GM19239 (cell line): ENCODE measurements at places on chromosomes 5 and 9.

- no peak for DNase-seq
Observed at GRCh38 chr5:88281322-88281721, 12.7 kb upstream of the TMEM161B start.

GRCh38 chr9:7676609-7677156, 122.9 kb downstream of the DMAC1 start:
- DNase-seq, result no peak

DNA sequence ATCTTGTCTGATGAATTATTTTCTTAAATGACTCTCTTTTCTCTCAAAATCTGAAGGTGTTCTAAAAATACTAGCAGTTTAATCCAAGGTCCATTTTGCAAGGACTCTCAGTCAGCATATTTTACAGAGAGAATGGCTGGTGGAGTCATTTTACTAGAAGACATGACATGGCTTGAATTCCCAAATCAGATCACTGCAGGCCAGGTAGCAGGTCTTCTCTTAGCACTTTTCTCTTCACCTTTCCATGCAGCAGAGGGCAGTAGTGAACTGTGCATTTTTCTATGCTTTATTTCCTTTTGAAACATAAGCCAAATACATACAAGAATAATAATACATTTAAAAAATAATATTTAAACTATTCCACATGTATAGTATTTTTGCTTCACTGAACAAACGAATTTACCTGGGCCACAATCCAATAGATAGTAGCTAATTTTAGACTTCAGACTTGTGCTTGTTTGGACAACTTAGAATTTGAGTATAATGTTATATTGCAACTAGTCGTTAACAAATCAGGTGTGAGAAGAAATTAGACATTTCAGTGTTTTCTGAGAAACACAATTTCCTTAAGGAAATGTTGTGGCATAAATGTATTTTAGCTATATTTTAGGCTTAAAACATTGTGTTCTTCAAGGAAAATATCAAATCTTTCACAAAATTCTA, 289.4 kb upstream of the DAB2 start:
- no peak for DNase-seq

DNA sequence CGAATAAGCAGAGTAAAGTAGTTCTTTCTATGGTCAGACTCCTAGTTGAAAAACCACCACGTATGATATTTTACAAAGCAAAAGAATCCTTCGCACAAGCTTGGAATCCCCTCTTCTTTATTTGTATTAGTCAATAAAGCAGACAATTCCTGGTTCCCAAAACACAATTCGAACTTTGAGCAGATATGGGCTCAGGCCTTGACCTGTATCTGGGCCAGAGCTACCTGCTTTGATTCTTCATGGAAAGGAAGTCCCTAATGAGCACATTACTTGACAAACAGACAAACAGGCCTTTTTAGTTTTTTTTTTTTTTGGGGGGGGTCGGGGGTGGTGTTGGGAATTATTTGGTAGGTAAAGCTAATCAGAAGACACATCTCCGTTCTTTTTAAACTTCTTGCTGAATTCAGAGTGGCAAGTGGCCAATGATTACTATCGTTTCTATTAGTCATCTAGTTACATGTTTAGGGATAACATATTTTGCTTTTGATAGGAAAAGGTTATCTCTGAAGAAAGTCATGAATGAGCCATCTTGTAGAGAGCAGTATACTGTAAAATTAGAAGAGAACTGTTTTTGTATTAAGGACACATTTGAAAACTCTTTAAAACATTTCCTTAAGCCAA, 116.6 kb upstream of the HMHB1 start:
- no peak for DNase-seq

DNA sequence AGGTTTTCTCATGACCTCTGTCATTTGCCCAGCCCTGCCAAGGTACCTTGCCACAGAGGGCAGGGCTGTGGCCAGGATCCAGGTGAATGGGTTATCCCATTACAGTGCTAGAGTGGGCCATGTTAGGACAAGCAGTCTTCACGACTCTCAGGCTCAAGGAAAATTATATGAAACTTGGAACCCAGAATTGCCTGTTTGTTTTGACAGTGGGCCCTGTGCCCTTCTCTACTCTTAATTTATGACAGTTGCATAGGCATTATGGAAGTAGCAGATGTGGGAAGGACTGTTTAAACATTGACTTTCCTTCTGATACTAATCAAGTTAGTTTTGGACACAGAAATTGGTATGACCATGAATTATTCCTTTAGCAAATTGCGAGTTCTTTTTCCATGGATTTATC, 41.7 kb downstream of the ITGA2 start:
- no peak for DNase-seq

- no peak for DNase-seq
Observed at GRCh38 chr9:35797311-35798109, 6.1 kb downstream of the NPR2 start.

- DNase-seq, result no peak
Observed at GRCh38 chr5:167861129-167861927, 430.1 kb upstream of the WWC1 start.

GRCh38 chr9:2338777-2339365, 282.7 kb upstream of the VLDLR start:
- no peak for DNase-seq

- peak; percentile 93 for DNase-seq
Observed at GRCh38 chr9:127899128-127899943, at the start of gene ST6GALNAC6. Gene ST6GALNAC6 (minus strand): TSS chr9:127899603. CDS start chr9:127897981, 1,622 bp downstream.

- no peak for DNase-seq
Observed at GRCh38 chr9:8845376-8845775, 1045.8 kb upstream of the DMAC1 start.

- DNase-seq, result no peak
Observed at GRCh38 chr5:82749461-82749820, 327.8 kb downstream of the TMEM167A start.

GRCh38 chr9:124190761-124191160, 67.0 kb upstream of the NEK6 start:
- DNase-seq, result no peak

GRCh38 chr9:5688109-5688508, 59.2 kb downstream of the RIC1 start:
- no peak for DNase-seq

DNA sequence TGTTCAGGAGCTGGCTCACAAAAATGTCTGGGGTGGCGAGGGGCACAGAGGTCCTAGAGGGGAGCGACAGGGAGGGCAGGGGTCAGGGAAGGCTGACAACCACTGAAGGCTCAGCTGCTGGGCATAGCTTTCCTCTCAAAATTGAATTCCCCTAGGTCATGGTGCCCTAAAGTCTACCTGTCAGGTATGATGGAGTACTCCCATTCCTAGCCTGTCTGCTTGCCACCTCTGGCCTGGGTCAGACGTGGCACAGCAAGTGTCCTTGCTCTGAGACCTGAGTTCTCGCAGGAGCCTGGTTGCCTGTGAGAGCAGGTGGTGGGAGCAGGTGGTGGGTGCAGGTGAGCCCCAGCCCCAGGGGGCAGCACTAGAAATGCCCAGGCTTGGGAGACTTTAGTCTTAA, 175.4 kb downstream of the PJA2 start:
- no peak for DNase-seq

GRCh38 chr5:117333011-117333410, 758.4 kb upstream of the SEMA6A start:
- DNase-seq, result no peak

DNA sequence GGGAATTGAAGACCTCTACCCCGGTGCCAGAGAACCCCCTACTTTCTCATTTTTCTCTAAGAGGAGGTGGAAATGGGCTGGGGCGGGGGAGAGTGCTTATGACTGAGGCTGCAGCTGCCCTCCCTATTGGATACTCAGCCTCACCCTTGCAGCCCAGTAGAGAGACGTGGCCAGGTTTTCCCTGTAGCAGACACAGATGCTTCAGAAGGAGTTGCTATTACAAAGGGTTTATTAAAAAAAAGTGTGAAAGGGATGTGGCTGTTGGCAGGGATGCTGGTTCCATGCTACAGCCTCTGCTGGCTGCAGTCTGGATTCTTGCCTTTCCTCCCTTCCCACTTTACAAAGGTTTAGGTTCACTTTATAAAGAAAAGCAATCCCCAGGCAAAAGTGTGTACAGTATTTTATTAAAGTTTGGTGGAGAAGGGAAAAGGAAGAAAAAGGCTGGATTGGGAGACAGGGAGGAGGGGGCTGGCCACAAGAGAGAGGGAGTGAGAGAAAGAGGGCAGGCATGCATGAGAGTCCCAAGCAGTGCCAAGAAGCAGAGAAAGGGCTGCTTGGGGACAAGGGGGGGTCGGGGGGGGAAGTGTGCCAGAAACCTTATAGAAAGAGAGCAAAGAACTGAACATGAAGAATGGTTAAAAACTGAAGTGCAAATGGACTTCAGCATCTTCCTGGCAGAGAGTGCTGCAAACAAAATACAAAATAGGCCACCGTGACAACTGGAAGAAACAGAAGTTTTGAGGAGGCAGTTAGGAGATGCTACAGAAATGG, 29.5 kb upstream of the NFIB start:
- DNase-seq, result no peak

GRCh38 chr5:139862803-139863202, 67.2 kb downstream of the PSD2 start:
- DNase-seq, result no peak

DNA sequence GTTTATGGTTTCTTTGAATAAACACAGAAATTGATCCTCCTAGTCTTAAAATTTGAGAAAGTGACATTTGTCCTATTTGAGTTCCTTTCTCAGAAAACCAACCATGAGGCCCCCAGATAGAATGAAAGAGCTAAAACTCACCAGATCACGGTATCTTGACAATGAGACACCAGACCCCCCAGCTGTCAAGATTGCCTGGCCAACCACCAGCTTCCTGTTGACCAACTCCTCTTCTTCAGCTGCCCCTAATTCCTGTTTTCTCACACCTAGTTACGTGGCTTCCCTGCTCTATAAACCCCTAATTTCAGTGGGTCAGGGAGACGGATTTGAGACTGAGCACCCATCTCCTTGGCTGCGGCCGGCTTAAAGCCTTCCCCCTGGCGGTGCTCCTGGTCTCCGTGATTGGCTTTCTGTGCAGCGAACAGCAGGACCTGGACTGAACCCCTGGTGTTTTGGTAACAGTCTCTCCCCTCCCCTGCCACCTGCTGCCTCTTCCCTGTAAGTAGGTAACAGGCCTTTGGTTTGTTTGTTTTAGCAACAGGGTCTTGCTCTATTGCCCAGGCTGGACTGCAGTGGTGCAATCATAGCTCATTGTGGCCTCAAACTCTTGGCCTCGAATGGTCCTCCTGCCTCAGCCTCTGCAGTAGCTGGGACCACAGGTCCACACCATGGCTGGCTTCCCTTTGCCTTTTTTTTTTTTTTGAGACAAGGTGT, 4.8 kb upstream of the ENTPD2 start:
- DNase-seq, result no peak

DNA sequence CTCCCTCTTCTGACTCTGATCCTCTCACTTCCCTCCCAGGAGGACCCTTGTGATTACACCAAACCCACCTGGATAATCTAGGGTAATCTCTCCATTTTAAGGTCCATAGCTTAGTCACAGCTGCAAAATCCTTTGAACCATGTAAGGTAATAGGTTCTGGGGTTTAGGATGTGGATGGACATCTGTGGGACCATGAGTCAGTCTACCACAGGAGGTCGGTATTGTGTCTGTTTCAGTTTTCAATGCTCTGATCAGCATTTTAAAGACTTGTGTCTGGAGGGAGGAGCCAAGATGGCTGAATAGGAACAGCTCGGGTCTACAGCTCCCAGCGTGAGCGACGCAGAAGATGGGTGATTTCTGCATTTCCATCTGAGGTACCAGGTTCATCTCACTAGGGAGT, 112.6 kb downstream of the CAVIN4 start:
- no peak for DNase-seq

- no peak for DNase-seq
Observed at GRCh38 chr5:30099634-30100033, 1093.9 kb upstream of the CDH6 start.

DNA sequence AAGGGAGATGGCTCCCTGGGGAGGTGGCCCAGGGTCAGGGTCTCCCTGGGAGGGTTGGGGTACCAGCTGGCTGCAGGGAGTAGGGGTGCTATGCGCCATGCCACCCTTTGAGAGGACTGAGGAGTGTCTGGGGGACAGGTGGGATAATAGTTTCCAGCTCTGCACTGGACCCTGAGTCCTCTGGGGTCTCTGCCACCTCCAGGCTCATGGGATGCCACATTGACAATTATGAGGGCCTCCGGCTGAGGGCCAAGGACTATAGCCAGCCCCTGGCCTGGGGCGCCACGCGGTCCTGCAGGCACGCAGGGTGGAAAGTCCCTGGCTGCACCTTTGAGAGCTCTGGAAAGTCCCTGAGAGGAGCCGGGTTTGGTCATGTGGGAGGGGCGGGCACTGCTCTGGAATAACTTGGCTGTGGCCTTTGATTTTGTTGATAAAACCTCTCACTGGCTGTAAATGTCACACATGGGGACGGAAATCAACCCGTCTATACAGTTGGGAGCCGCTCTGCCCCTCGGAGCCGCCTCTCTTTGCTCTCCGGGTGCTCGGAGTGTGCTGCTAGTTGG, 16.0 kb downstream of the TRAF2 start:
- DNase-seq, result peak; percentile 84

DNA sequence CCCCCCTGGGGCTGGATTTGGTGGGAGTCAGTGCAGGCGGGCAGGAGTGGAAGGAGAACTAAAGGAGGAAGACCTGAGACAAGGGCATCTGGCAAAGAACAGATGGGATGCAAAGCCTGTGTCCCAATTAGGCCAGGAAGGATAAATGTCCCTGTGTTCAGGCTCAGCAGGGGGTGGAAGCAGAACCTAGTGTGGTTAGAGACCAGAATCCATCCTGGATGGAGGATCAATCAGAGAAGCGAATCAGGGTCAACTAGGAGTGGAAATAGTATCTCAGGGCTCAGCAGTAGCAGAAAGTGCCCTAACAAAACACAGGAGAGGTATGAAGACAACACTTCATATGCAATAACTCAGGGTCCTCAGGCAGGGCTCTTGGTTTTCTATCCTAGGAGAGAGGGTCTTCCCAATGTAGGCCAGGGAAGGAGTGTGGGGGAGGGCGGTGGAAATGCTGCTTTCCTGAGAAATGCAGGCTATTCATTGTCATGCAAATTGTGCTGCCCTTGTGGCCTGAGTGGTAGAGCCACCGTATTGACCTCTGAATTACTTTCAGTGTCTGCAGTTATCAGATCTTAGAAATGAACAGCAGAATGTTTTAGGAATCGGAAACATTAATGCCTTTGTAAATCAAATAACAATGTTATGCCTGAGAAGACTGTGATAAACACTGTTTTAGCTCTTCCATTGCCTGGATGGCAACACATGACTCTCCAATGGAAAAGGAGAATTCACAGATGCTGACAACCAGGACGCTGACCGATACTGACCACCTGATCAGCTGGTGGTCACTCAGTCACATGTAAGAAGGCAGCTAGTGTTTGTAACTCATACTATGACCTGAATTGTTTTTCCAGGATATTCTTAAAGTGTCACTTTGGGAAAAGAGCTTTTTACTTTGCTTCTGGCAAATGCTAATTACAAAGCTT, 323.6 kb downstream of the SEMA5A start:
- DNase-seq, result no peak

- no peak for DNase-seq
Observed at GRCh38 chr5:135242021-135242865, 156.8 kb downstream of the MACROH2A1 start.

DNA sequence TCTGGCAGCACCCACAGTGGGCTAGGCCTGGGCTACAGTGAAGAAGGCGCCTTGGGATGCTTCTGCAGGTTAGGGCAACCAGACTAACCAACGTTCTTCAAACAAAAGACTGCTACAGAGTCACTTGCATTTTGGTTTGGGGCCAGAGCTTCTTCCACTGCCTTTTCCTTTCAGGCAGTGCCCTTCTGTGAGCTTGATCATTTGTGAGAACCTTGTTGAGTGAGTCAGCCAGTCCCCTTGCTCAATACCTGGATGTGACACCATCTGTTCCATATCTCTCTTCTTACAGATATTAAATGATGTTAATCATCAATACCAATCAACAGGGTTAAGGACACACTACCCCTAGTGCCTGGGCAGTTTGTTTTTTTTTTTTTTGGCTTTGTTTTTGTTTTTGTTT, 46.5 kb upstream of the VDAC1 start:
- DNase-seq, result no peak
